ENCODE measurements at places on chromosomes 2 and 18.

- no peak for DNase-seq
These were observed 75.2 kb upstream of the RMDN2 start for GRCh38 chr2:37849911-37850310.

- DNase-seq, result no peak
These were observed 1094.7 kb downstream of the BCL11A start for GRCh38 chr2:59458800-59459199.

GRCh38 chr2:241507430-241508239, 749 bp downstream of the STK25 start:
- peak; percentile 0 for DNase-seq

DNA sequence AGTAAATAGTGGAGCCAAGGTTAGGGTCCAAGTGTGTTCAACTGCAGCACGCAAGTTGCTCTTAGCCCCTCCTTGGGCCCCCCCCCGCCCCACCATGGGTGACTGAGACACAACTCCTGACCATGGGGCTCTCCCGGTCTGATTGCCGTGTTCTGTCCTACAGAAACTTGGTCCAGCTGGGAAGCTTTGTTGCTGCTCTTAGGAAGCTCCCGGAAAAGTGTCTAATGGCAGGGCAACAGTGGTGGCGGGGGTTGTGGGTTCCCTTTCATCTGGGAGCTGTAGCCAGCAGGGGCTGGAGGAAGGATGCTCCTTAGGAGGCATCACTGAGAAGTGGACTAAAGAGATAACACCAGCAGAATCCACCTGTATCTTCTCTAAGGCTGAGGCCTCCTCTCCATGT, 111.1 kb downstream of the CYP26B1 start:
- no peak for DNase-seq

DNA sequence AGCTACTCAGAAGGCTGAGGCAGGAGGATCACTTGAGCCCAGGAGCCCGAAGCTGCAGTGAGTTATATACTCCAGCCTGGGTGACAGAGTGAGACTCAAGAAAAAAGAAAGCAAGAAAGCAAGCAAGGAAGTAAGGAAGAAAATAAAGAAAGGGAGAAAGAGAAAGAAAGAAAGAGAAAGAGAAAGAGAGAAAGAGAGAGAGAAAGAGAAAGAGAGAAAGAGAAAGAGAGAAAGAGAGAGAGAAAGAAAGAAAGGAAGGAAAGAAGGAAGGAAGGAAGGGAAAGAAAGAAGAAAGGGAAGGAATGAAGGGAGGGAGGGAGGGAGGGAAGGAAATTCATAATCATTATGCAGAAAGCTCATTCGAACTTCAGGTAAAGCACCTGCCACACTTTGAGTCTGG, 33.9 kb downstream of the KIF3C start:
- no peak for DNase-seq

GRCh38 chr2:162252153-162252552, 8.9 kb upstream of the FAP start:
- DNase-seq, result no peak

All from fibroblast of skin of left biceps (primary cell).